ENCODE measurements at places on chromosomes 12 and 14.

- no peak for DNase-seq
Observed at GRCh38 chr12:95424271-95424994, 49.5 kb upstream of the METAP2 start.

GRCh38 chr14:101001311-101002069 lies 98.0 kb upstream of the RTL1 start:
- no peak for DNase-seq

DNA sequence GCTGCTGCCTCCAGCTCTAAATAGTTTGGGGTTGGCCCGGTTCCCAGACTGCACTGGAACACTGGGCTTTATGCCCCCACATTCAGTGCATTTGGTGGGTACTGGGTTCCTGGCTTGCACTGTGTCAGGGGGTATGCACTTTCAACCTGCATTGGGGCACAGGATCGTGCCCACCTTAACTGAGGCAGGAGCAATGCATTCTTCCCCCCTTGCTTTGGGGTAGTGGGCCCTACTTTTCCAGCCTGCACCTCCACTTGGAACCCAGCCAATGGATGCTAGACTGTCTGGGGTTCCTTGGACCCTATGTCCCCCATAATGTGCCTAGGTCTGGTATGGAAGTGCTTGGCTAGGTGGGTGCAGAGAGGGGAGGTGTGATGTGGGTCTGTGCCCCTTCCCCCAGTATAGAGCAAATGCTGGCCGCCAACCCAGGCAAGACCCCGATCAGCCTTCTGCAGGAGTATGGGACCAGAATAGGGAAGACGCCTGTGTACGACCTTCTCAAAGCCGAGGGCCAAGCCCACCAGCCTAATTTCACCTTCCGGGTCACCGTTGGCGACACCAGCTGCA lies 615 bp downstream of the TARBP2 start:
- DNase-seq = no peak

- DNase-seq = no peak
Observed at GRCh38 chr14:92103363-92103989, 2.9 kb downstream of the ATXN3 start.

DNA sequence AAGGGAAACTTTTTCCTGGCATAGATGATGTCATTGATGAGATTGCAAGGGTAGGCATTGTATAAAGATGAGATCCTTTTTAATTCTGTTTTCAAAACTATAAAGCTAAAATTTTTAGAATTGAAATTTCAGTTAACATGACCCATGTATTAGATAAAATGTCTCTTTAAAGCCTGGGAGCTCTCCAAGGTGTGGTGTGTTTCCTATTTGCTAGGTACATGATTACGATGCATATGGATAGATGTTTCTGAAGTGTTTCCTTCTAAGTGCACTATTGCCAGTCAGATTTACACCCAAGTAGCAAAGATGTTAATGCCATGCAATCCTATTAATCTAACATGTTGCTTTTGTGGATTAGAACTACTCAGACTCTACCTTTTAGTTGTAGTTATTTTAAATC lies 834.7 kb downstream of the DIO2 start:
- no peak for DNase-seq

- no peak for DNase-seq
Observed at GRCh38 chr14:60565211-60565610, 56.3 kb downstream of the SIX6 start.

DNA sequence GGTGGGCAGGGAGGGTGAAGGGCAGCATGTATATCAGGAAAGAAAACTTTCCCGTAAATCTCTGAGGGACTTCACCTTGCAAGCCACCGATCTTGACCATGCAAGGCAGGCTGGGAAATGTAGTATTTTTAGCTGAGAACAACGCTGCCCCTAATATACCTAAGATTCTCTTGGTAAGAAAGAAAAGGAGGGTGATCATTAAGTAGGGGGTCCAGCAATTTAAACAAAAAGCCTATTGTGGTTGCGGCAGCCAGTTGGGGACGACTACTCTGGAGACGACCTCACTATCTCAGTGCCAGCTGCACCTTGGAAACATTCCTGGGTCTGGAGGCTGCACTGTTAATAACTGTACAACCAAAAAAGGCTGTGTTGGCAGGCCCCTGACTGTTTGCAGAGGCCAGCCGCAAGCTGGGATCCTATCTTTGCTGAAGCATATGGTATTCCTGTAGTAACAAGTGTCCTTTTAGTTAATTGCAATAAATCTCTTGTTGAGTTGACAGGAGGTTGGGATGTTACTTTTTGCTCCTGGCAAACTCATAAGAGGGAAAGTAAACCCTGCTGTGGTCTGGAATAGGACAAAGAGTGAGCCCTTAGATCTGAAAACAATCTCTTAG lies 6.4 kb downstream of the APOLD1 start:
- DNase-seq = no peak

DNA sequence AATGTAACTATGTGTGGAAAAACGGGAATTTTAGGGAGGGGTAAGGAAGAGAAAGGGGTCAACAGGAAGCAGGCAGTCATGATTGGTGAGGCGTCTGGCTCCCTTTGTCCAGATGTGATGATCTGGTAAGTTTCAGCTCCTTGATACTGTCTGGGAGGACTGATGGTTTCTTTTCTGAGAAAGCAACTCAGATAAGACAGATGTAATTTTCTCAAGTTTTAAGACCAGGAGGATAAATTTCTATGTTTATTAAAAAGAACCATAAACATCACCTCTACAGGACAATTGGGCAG lies 21.9 kb upstream of the AMN1 start:
- no peak for DNase-seq

DNA sequence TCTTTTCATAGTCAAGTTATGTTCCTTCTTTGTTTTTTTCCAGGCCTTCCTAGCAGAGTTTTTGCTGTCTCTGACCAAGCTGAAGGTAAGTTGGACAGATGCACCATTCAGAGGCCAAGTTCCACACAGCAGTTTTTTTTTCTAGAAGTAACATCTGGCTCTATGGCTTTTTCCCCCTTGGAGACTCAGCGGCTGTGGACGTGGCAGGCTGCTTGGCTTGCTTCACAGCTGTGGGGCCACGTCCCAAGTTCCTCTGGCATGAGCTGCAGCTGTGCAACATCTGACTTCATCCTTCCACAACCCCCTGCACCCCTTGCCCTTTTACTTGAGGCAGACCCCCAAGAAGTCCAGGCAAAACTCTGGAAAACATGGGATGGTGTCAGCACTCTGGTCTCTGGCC lies 24.2 kb upstream of the RHOJ start:
- DNase-seq = no peak

Data from NCI-H187 (cell line).